ENCODE measurements at places on chromosomes 13 and 19.

DNA sequence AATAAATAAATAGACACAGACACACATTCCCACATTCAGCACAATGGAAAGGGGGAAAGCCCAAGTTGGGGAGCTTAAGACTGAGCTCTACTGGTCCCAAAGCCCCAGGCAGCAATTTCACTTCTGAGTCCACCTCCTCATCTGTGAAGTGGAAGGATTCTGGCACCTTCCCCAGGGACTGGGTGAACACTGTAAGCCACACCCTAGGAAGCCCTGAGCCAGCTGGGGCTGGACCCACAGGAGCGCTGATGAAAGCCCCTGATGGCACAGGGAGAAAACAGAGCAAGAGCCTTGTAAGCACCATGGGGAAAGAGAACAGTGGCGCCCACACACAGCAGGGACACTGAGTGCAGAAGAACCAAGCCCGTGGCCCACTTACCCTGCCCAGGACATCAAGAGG lies 37.8 kb downstream of the EPS15L1 start:
- no peak for DNase-seq

DNA sequence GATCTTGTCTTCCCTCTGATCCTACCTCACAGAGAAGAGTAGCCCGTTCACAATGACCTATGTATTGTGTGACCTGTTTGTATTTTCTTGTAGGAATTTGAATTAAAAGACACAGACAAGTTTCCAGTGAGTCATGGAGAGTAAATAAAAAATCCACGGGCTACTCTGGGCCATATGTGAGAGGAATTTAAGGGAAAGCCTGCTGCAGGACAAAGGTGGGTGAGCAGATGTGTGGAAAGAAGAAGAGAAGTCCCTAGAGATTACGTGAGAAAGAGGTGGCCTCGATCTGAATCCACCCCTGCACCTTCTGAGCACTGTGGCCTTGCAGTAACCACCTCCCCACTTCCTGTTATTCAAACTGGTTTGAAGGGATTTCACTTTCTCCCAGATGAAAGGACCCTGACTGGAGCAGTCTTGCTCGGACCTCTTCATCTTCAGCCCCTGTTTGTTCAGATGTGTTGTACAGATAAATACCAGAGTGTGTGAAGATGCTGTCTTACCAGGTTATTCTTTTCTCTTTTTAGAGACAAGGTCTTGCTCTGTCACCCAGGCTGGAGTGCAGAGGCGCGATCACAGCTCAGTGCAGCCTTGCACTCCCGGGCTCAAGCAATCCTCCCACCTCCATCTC lies 205.4 kb downstream of the PDS5B start:
- no peak for DNase-seq

GRCh38 chr19:46979126-46980105 lies 40.2 kb upstream of the NPAS1 start:
- no peak for DNase-seq

GRCh38 chr13:98892077-98892476 lies 85.8 kb downstream of the DOCK9 start:
- DNase-seq = no peak

DNA sequence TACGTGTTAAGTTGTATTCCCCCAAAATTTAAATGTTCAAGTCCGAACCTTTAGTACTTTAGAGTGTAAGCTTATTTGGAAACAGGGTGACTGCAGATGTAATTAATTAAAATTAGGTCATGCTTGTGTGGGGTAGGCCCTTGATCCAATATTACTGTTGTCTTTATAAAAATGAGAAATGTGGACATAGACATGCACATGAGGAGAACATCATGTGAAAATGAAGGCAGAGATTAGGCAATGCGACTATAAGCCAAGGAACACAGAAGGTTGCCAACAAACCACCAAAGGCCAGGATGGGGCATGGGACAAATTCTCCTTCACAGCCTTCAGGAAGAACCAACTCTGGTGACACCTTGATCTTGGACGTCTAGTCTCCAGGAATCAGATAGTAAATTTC lies 1698.4 kb upstream of the SLC10A2 start:
- no peak for DNase-seq

DNA sequence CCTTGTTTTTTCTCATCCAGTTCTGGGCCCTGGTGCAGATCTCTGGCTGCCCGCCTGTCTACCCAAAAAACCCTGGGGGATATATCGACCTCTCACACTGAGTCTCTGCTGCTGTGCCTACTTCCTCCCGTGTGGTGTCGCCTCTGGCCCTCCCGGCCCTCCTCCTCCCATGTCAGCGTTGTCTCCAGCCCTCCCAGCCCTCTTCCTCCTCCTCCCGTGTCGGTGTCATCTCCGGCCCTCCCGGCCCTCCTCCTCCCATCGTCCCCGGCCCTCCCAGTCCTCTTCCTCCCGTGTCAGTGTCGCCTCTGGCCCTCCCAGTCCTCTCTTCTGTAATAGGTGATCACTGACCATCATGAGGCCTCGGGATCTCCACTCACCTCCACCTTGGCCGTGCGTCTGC lies 81.8 kb downstream of the GPR12 start:
- no peak for DNase-seq

Data from activated CD4-positive, alpha-beta T cell treated with anti-CD3 and anti-CD28 coated beads for 24 hours (primary cell).